ENCODE measurements at places on chromosomes 5 and 9.
A peak's percentile ranks its signal among the peaks of the same experiment; 100 is the strongest.

GRCh38 chr5:164335837-164336236, 830.4 kb downstream of the MAT2B start:
- no peak for DNase-seq
- H3K27me3 ChIP-seq = no peaks in the 10 kb centered on the region
- H3K36me3 ChIP-seq = no peaks in the 10 kb centered on the region
- no peak overlapping the region for H3K4me3 ChIP-seq

DNA sequence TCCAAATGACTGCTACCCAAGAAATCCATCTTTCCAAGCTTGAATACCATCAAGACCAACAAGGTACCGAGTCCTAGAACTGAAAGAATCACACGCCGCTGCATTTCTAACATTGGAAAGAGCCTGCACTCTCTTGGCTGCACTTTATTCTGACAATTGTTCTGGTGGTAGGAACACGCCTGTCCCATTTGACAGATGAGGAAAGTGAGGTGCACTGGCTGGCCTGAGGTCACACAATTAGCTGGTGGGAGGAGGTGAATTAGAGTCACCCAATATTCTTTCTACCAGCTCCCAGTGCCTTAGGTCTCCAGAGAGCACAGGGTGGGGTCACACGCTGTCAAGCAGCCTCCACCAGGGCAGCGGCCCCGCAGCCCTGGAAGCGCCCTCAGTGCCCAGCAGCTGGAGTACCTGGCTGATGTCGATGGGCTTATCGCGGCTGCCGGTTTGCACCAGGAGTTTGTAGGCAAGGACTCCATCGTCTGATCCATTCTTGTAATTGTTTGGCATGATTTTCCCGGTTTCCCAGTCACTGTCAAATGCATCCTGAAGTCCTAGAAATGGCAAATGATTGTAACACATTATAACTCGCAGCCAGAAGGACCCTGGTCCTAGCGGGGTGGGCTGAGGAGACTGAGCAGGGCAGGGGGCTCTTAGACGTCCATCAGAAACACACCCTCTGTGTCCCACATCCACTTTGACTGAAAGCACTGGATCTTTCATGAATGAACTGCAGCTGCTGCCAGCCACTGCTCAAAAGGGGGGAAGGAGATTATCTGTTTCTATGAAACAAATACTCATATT, 55.1 kb downstream of the PTCH1 start:
- peaks cover 20% of the 10 kb centered on the region for H3K36me3 ChIP-seq
- peak overlapping the region; percentile 65 for H3K4me3 ChIP-seq
- H3K4me1 ChIP-seq = peaks cover 40% of the 10 kb centered on the region

GRCh38 chr9:98922721-98923435, 20.8 kb upstream of the COL15A1 start:
- no peak overlapping the region for H3K27ac ChIP-seq
- H3K4me3 ChIP-seq = no peak overlapping the region
- DNase-seq = no peak
- no peaks in the 10 kb centered on the region for H3K36me3 ChIP-seq
- H3K4me1 ChIP-seq = peaks cover 4% of the 10 kb centered on the region
- peaks cover 6% of the 10 kb centered on the region for H3K27me3 ChIP-seq

- peaks cover 24% of the 10 kb centered on the region for H3K36me3 ChIP-seq
- no peak overlapping the region for H3K4me3 ChIP-seq
- DNase-seq = no peak
- no peaks in the 10 kb centered on the region for H3K27me3 ChIP-seq
- H3K4me1 ChIP-seq = peaks cover 76% of the 10 kb centered on the region
- peak overlapping the region; percentile 19 for H3K27ac ChIP-seq
Observed at GRCh38 chr5:68268101-68268851, 52.7 kb downstream of the PIK3R1 start.

DNA sequence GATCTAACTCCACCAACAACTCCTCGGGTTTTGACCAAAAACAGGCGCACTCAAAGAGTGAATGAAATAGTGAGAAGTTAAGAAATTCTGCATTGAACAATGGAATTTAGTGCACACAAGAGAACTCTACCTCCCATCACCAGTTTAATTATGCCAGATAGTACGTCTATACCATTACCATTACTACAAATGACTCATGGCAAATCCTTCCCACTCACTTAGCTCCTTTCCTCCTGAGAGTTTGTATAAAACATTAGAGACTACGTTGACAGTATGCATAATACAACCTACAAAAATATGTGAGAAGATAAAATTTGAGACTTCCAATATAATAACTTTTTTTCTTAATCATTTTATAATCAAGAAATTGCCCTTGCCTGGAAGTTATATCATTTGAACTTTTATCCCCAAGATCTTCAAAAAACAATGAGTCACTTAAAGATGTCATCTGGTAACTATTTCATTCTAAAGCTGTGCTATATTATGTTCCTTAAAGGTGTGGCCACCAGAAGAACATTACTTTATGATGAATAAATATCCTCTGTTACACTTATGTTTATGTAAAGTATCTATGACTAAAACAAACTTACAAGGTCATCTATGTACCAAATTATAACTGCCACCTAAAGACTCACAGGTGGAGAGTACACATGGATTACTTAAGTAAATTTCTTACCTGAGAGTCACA, 297.9 kb upstream of the PTGER4 start:
- H3K27me3 ChIP-seq = no peaks in the 10 kb centered on the region
- peaks cover 76% of the 10 kb centered on the region for H3K4me1 ChIP-seq
- H3K36me3 ChIP-seq = peaks cover 24% of the 10 kb centered on the region
- H3K4me3 ChIP-seq = no peak overlapping the region
- DNase-seq = no peak

- no peak for DNase-seq
- H3K4me1 ChIP-seq = peaks cover 11% of the 10 kb centered on the region
- no peak overlapping the region for H3K27ac ChIP-seq
- peaks cover 3% of the 10 kb centered on the region for H3K27me3 ChIP-seq
Observed at GRCh38 chr9:90814355-90814754, 12.7 kb downstream of the SYK start.

DNA sequence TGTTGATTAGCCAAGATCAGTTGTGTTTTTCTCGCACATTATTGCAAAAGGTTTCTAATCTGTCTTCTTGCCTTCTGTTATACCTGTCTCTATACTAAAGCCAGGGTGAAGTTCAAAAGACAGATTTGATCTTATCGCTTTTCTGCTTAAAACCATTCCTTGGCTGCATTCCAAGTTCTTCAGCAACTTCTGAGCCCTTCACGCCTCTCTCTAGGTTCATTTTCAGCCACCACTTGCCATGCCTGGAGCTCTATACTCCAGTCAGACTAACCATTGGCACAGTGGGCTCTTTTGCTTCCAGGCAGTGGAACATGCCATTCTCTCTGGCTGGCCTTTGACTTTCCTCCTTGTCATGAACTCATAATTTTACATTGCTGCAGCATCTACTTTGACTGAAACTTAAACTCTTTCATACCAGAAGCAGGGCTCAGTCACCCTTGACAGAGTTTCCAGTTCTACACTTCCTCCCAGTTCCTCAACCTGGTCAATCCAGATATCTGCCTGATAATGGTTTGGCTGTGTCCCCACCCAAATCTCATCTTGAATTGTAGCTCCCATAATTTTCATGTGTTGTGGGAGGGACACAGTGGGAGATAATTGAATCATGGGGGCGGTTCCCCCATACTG, 114.4 kb downstream of the SLC12A2 start:
- DNase-seq = peak; percentile 16
- no peaks in the 10 kb centered on the region for H3K27me3 ChIP-seq
- H3K27ac ChIP-seq = no peak overlapping the region
- peaks cover 37% of the 10 kb centered on the region for H3K4me1 ChIP-seq
- H3K36me3 ChIP-seq = peaks cover 1% of the 10 kb centered on the region
- H3K4me3 ChIP-seq = no peak overlapping the region

GRCh38 chr5:1380910-1381309, 36.0 kb upstream of the CLPTM1L start:
- H3K4me3 ChIP-seq = peak overlapping the region; percentile 5
- H3K27me3 ChIP-seq = no peaks in the 10 kb centered on the region
- peak overlapping the region; percentile 55 for H3K27ac ChIP-seq
- DNase-seq = no peak
- H3K4me1 ChIP-seq = peaks cover 15% of the 10 kb centered on the region

DNA sequence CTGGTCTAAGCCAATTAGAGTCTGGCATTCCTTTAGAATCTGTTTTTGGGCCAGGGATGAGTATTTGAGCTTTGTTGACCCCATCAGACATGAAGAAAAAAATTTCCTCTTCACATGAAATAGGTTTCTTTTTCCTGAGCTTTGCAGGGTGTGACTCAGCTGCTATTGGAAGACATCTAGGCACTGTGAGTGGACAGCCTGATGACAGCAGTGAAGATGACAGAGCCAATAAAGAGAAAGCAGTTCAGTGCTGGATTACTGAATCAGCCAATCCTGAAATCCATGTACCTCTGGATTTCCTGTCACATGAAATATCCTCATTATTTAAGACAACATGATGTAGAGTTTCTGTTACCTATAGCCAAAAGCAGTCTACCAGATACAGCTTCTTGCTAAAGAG, 51.3 kb upstream of the GRIA1 start:
- no peaks in the 10 kb centered on the region for H3K36me3 ChIP-seq
- DNase-seq = no peak
- H3K4me1 ChIP-seq = no peaks in the 10 kb centered on the region

DNA sequence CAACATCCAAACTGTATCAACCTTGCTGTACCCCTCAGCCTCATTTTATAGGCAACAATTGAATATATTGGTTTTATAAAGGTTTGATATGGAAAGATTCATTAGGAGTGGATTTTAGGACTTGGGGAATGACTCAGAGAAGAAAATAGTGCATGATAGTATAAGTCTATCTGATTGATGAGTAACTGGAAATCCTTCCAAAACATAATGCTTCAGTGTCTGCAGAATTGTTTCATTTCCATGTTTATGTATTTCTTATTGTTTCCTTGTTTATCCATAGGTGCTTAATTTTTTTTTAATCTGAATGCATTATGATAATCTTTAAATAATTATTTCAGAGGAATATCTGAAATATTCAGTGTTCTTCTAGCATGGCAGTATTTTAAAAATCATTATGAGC, 12.6 kb downstream of the JAK2 start:
- no peaks in the 10 kb centered on the region for H3K27me3 ChIP-seq
- DNase-seq = no peak

- H3K36me3 ChIP-seq = no peaks in the 10 kb centered on the region
- peaks cover 4% of the 10 kb centered on the region for H3K27me3 ChIP-seq
- peaks cover 3% of the 10 kb centered on the region for H3K4me1 ChIP-seq
- no peak for DNase-seq
- H3K27ac ChIP-seq = no peak overlapping the region
- H3K4me3 ChIP-seq = no peak overlapping the region
Observed at GRCh38 chr5:34582371-34582770, 73.8 kb upstream of the RAI14 start.

DNA sequence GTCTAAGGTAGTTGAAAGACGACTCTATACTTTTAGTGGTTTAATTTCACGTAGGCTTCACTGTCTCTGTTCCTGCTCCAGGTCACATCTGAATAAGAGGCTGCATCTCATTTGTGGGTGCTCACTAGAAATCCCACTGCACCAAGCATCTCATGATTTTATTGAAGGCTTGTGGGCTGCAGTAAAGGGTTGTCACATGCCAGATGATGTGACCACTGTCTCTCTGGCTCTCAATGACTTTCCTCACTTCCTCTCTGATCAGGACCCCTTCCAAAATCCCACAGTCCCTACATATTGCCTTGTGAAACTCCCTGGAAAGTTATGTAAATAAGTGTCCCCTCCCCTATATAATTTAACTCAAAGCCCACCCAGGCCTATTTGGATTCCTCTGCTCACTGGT, 8.9 kb upstream of the ZCCHC10 start:
- H3K4me3 ChIP-seq = no peak overlapping the region
- no peak for DNase-seq
- no peak overlapping the region for H3K27ac ChIP-seq
